Mesangial cell (primary cell): ENCODE measurements at places on chromosomes 1 and 21. TPM values are rescaled to one million over a fixed set of nuclear protein-coding genes. Genes with fewer than 3 reads are reported as not detected.

The SPRR5 gene
- total RNA-seq: not detected in 2 replicates

The TRPM2 gene
- 1.3 and 2.1 TPM in 2 replicates for total RNA-seq

The ADAMTS5 gene
- 3.4 and 18.6 TPM in 2 replicates for total RNA-seq

The CD1B gene
- total RNA-seq: not detected in 2 replicates

The TSTD1 gene
- 43.5 and 103 TPM in 2 replicates for total RNA-seq

The CREG1 gene
- 19.1 and 48.3 TPM in 2 replicates for total RNA-seq

The CCDC185 gene
- total RNA-seq: under 0.01 TPM in 1 of 2 replicates, not detected in the other

The BEST4 gene
- total RNA-seq: under 0.01 and 0.38 TPM in 2 replicates

The NPR1 gene
- 4.7 and 74.3 TPM in 2 replicates for total RNA-seq

The CYP4B1 gene
- total RNA-seq: not detected in 2 replicates

The KRTAP19-2 gene
- not detected in 2 replicates for total RNA-seq

The HHIPL2 gene
- 0.13 TPM in 1 of 2 replicates, not detected in the other for total RNA-seq

The TLR5 gene
- total RNA-seq: under 0.01 and 0.25 TPM in 2 replicates

The RPE65 gene
- not detected in 2 replicates for total RNA-seq

The LAX1 gene
- total RNA-seq: not detected in 2 replicates

The TEDDM1 gene
- not detected in 2 replicates for total RNA-seq

The SERPINC1 gene
- total RNA-seq: 0.25 TPM in 1 of 2 replicates, not detected in the other

The PADI4 gene
- not detected in 2 replicates for total RNA-seq

The OPRD1 gene
- under 0.01 TPM in 2 replicates for total RNA-seq

The CYP4A22 gene
- not detected in 2 replicates for total RNA-seq

The KISS1 gene
- total RNA-seq: 0.49 and 2.3 TPM in 2 replicates

The VHLL gene
- not detected in 2 replicates for total RNA-seq

The OR4F29 gene
- not detected in 2 replicates for total RNA-seq
